ENCODE measurements at places on chromosomes 2 and 18. TPM values are rescaled to one million over a fixed set of nuclear protein-coding genes. Genes with fewer than 3 reads are reported as not detected.

GRCh38 chr2:69683170-69683971, 39.8 kb upstream of the AAK1 start:
- DNase-seq: no peak
- no peaks in the 10 kb centered on the region for H3K36me3 ChIP-seq
- no peak overlapping the region for H3K4me3 ChIP-seq
- H3K27ac ChIP-seq: no peak overlapping the region
- H3K4me1 ChIP-seq: peaks cover 3% of the 10 kb centered on the region

GRCh38 chr2:164899121-164899520, 56.2 kb downstream of the SLC38A11 start:
- no peaks in the 10 kb centered on the region for H3K36me3 ChIP-seq
- no peaks in the 10 kb centered on the region for H3K4me1 ChIP-seq
- DNase-seq: no peak
- no peaks in the 10 kb centered on the region for H3K27me3 ChIP-seq
- no peak overlapping the region for H3K4me3 ChIP-seq
- no peak overlapping the region for H3K27ac ChIP-seq

- H3K27me3 ChIP-seq: no peaks in the 10 kb centered on the region
- H3K36me3 ChIP-seq: no peaks in the 10 kb centered on the region
- no peak overlapping the region for H3K27ac ChIP-seq
- no peak for DNase-seq
These were observed 14.0 kb downstream of the STAM2 start for GRCh38 chr2:152161598-152161997.

DNA sequence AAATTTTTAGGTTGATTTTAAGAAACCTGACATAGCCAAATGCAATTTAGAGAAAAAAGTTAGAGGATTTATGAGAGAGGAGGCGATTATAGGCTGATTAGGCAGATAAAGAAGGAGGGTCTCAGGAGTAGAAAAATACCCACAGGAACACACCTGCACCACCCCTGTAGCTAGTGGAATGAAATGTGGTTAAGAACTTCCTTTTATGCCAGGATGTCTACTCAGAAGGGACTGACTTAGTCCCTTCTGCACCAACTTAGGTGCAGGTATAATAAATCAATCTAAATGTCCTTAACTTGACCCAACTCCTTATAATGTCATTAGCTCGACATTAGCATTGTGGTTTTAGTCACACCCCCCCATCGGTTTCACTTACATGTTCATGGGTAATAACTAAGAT, 1274.5 kb upstream of the TMEFF2 start:
- H3K27ac ChIP-seq: no peak overlapping the region
- H3K4me1 ChIP-seq: no peaks in the 10 kb centered on the region
- DNase-seq: no peak
- H3K4me3 ChIP-seq: no peak overlapping the region
- H3K36me3 ChIP-seq: no peaks in the 10 kb centered on the region

DNA sequence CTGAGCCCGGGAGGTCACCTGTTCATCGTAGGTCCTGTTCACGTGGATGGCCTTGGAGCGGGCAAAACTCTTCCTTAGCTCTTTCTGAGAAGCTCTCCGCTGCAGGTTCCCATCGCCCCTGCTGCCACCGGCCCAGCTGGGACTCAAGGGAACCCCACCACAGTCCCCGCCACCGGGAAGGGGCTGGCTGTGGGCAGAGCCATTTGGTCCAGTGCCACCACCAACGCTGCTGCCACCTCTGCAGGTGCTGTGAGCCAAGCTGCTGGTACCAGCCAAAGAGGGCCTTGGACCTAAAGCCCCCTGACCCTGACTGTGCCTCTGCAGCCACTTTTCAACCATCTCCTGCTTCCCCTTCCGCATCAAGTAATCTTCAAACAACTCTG, 586 bp downstream of the PDE11A start:
- no peak overlapping the region for H3K27ac ChIP-seq
- DNase-seq: no peak
- H3K4me1 ChIP-seq: no peaks in the 10 kb centered on the region
- H3K27me3 ChIP-seq: no peaks in the 10 kb centered on the region

DNA sequence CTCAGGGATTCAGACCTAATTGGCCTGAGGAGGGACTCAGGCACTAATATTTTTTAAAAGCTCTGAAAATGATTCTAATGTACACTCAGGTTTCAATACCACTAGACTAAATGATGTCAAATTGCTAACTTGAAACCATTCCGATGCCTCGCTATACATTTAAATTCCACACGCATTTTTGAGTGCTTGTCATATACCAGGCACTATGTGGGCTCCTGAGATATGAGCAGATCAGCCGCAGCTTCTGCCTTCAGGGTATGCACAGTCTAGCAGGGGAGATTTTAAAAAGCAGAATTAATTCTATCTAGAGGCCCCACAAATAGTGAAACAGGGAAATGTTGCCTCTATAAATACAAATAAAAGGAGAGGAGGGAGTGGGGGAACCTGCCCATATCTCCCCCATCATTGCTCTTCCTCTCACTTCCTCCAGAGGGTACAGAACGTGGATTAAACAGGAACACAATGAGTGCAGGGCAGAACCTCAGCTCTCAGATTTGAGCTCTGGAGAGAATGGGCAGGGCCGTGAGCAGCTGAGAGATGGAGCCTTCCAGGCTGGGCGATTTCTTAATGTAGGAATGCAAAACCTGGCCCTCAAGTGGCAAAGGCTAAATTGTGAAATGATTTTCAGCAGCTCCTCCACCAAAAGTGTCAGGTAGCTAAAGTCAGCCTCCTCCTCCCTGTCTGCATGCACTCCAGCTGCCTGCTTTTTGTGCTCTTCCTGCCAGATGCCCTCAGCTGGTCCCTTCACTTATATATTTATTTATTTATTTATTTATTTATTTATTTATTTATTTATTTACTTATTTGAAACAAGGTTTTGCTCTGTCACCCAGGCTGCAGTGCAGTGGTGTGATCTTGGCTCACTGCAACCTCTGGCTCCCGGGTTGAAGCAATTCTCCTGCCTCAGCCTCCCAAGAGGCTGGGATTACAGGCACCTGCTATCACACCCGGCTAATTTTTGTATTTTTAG, 24.6 kb upstream of the LBH start:
- no peak for DNase-seq
- no peaks in the 10 kb centered on the region for H3K4me1 ChIP-seq
- no peak overlapping the region for H3K4me3 ChIP-seq
- no peak overlapping the region for H3K27ac ChIP-seq

GRCh38 chr18:44051026-44051425, 629.7 kb upstream of the SETBP1 start:
- no peaks in the 10 kb centered on the region for H3K4me1 ChIP-seq
- no peak overlapping the region for H3K27ac ChIP-seq
- H3K36me3 ChIP-seq: no peaks in the 10 kb centered on the region
- no peak overlapping the region for H3K4me3 ChIP-seq

DNA sequence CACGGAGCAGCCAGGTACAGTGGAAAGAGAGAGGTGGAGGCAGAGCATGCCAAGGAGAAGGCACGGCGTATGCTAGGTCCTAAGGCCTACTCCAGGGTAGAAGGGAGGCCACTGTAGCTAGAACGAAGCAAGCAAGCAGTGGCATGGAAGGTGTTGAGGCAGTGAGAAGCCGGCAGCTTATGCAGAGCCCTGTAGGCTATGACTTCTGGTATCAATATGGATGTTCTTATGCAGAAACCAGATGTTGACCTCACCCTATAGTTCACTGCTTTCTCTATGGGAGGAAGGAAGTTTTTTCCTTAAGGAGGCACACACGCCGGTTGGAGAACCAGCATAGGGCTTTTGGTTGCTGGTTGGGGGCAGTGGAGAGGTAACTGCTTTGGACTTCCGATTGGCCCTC, 6.1 kb downstream of the MGAT5 start:
- H3K27me3 ChIP-seq: no peaks in the 10 kb centered on the region
- H3K4me1 ChIP-seq: peaks cover 14% of the 10 kb centered on the region
- no peak overlapping the region for H3K27ac ChIP-seq
- no peak for DNase-seq
- no peaks in the 10 kb centered on the region for H3K36me3 ChIP-seq
- no peak overlapping the region for H3K4me3 ChIP-seq

DNA sequence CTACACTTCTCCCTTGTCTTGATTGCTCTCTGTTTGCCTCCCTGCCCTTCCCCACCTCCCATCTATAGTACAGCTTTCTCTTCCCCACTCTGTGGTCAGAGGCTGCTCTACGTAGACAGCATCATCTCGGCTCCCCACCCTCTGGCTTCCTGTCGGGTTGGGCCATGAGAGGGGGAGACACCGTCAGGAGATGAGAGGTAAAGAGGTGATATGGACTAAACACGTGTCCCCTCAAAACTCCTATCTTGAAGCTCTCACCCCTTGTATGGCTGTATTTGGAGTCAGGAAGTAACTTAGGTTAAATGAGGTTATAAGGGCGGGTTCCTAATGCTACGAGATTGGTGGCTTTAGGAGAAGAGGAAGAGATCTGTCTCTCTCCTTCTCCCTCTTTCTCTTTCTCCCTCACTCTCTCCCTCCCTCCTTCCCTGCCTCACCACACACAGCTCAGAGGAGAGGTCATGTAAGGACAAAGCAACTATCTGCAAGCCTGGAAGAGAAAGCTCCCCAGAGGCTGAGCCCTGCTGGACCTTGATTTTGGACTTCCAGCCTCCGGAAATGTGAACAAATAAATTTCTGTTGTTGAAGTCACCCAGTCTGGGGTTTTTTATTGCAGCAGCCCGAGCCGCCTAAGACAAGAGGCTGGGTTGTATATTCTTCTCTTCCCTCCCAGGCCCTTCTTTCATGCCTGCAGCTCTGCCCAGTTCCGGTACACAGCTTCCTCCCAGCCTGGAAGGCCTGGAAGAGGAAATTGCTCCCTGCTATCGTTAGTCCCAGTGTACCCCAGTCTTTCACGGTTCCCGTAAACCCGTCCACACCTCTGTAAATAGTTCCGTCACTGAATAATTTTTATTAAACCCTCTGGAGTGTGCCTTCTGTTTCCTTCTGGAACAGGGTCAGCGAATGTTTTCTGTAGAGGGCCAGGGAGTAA, 138.0 kb downstream of the AKAIN1 start:
- H3K36me3 ChIP-seq: no peaks in the 10 kb centered on the region
- no peak overlapping the region for H3K27ac ChIP-seq
- H3K4me3 ChIP-seq: no peak overlapping the region
- H3K4me1 ChIP-seq: no peaks in the 10 kb centered on the region

- H3K4me3 ChIP-seq: no peak overlapping the region
- DNase-seq: no peak
- H3K36me3 ChIP-seq: no peaks in the 10 kb centered on the region
- H3K27me3 ChIP-seq: no peaks in the 10 kb centered on the region
These were observed 67.7 kb upstream of the CTLA4 start for GRCh38 chr2:203799908-203800307.

DNA sequence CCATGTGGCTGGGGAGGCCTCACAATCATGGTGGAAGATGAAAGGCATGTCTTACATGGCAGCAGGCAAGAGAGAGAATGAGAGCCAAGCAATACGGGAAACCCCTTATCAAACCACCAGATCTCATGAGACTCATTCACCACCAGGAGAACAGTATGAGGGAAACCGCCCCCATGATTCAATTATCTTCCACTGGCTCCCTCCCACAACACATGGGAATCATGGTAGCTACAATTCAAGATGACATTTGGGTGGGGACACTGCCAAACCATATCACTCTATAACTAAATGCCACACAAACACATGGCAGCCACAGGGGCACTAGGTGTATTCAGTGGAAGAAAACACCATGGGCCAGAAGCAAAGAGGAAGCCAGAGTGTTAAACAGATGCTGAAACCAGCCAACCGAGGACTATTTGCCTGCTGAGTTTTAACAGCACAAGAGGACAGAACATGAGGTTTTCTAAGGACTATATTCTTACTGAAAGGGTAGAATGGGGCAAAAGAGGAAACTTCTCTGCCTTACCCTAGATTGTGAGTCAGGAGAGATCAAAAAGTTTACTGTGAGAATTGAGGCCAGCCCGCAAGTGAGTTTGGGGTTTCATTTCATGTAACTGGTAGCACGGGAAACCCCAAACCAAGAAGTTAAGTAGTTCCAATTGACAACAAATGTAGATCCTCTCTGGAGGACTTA, 49.2 kb downstream of the SIGLEC15 start:
- H3K27ac ChIP-seq: no peak overlapping the region
- no peaks in the 10 kb centered on the region for H3K4me1 ChIP-seq
- peaks cover 9% of the 10 kb centered on the region for H3K36me3 ChIP-seq
- H3K27me3 ChIP-seq: no peaks in the 10 kb centered on the region

GRCh38 chr2:14778015-14778414, 145.5 kb downstream of the LRATD1 start:
- H3K36me3 ChIP-seq: no peaks in the 10 kb centered on the region
- H3K4me1 ChIP-seq: no peaks in the 10 kb centered on the region
- no peak for DNase-seq

DNA sequence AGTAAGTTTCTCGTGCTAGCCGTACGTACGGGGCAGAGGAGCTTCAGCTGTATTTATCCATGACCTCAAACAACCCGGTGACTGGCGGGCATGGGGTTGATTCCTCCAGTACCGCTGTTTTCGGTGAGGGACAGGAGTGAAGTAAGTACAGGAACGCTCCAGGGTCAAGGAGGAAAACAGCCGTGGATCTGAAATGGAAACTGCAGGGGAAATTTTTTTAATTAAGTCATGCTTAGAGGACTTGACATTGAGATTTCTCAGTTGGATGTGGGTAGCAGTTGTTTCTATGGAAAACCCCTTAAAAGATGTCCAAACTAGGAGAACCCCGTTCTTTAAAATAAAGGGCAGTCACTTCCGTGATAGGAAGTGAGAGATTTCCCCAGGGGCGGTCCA, 1.2 kb downstream of the RAB12 start:
- H3K27me3 ChIP-seq: no peaks in the 10 kb centered on the region
- no peaks in the 10 kb centered on the region for H3K36me3 ChIP-seq
- H3K4me1 ChIP-seq: no peaks in the 10 kb centered on the region
- DNase-seq: peak; percentile 48

DNA sequence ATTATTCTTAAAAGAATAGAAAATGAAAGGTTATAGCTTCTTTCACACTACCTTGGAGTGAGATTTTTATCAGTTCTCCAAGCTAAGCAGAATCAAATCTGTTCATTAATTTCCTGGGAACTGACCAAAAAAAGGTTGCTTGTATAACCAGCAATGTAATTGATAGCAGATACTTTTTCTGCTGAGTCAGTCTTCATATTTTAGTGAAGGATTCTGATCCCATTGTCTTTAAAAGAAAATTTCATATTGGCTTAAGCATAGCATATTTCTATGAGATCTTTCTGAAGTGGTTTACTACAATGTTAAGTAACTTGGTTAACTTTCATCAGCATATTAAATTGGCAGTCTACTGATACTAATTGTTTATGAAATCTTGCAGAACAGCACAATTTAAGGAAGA, 338.0 kb downstream of the TMX3 start:
- no peaks in the 10 kb centered on the region for H3K36me3 ChIP-seq
- H3K4me3 ChIP-seq: no peak overlapping the region
- H3K4me1 ChIP-seq: no peaks in the 10 kb centered on the region
- DNase-seq: no peak
- H3K27me3 ChIP-seq: no peaks in the 10 kb centered on the region
- H3K27ac ChIP-seq: no peak overlapping the region

MARCO gene
- 22.2 TPM for total RNA-seq

CAPN14 gene
- 0.29 TPM for total RNA-seq

Data from aorta (tissue), 5 donors.